Activated naive CD4-positive, alpha-beta T cell (primary cell): ENCODE measurements at places on chromosomes 2 and 18.
A peak's percentile ranks its signal among the peaks of the same experiment; 100 is the strongest.

GRCh38 chr18:23723121-23723520 lies 33.9 kb downstream of the LAMA3 start:
- DNase-seq: no peak

- DNase-seq: no peak
These were observed 98.0 kb downstream of the CAMKMT start for GRCh38 chr2:44459739-44460138.

- DNase-seq: no peak
These were observed 502.9 kb upstream of the ZEB2 start for GRCh38 chr2:145022666-145023333.

DNA sequence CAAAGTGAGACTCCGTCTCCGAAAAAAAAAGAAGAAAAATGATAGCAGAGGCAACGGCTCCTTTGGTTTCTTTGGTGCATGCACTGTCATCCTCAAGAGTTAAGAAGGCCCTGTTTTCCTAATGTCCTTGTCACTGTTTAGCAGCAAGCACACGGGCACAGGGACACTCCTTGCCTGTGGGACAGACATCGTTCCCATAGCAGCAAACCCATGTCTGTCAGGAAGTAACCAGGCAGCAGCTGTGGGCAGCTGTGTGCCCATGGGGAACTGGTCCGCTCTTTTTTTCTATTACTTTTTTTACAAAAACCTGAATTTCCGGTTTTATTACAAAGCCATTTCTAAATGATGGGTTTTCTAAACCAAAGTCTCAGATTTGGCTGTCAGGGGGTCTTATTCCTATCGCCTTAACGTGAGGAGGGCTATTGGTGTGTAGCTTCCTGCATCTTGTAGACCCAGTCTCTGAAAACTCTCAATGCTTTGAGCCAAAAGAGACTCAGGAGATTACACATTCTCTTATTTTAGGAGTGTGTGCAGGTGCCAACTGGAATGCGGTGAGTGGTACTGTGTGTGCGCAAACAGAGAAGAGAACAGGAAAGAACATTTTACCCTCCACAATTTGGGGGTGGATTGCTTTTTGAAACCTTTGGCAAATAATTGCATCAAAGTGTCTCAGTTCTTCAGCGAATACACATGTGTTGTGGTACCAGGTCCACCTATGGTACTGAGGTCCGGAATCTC lies 109.6 kb downstream of the COLEC12 start:
- DNase-seq: no peak

- DNase-seq: no peak
These were observed 146.7 kb downstream of the TSN start for GRCh38 chr2:121902171-121902591.

DNA sequence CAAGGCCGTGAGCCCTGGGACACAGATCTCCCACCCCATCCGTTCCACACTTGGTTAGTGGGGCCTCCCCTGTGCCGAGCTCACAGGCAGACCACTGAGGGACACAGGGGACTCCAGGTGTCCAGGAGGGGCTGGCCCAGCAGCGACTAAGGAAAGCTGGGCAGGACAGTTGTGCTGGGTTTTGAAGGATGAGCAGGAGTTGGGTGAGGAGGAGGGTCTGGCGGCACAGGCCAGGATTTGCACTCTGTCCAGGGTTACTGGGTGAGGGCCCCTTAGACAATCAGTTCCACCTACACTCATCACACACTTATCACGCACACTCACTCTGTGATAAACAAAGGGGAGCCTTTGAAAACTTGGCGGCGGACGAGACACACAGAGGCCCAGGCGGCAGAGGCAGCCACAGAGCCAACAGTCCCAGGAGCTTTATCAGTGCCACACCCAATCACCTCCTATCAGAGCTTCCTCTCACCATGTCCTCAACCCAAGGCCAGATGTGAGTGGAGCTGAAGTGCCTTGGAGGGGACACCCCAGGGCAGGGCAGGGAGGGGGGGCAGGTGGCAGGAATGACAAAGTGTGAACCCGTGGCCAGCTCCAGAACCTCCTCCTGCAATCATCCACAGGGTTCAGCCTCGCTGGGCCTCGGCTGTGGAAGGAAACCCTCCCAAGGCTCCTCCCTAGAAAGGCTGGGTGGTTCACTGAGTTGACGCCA lies 26.6 kb downstream of the BIN1 start:
- peak; percentile 16 for DNase-seq
